ENCODE measurements at places on chromosomes 5 and 9. TPM values are rescaled to one million over a fixed set of nuclear protein-coding genes. Genes with fewer than 3 reads are reported as not detected.

The PDGFRB gene
- 0.14 TPM for total RNA-seq

The CTNND2 gene
- not detected for total RNA-seq

The PCDHAC1 gene
- total RNA-seq: not detected

The SYNPO gene
- total RNA-seq: 0.14 TPM

- H3K36me3 ChIP-seq: no peaks in the 10 kb centered on the region
- H3K4me3 ChIP-seq: no peak overlapping the region
- DNase-seq: no peak
Measured at GRCh38 chr5:1401536-1402138, 43.6 kb downstream of the SLC6A3 start.

- DNase-seq: no peak
- H3K4me3 ChIP-seq: no peak overlapping the region
- no peak overlapping the region for H3K27ac ChIP-seq
- peaks cover 1% of the 10 kb centered on the region for H3K36me3 ChIP-seq
- peaks cover 9% of the 10 kb centered on the region for H3K27me3 ChIP-seq
- H3K4me1 ChIP-seq: no peaks in the 10 kb centered on the region
Measured at GRCh38 chr9:35996358-35996970, 38.5 kb upstream of the OR2S2 start.

DNA sequence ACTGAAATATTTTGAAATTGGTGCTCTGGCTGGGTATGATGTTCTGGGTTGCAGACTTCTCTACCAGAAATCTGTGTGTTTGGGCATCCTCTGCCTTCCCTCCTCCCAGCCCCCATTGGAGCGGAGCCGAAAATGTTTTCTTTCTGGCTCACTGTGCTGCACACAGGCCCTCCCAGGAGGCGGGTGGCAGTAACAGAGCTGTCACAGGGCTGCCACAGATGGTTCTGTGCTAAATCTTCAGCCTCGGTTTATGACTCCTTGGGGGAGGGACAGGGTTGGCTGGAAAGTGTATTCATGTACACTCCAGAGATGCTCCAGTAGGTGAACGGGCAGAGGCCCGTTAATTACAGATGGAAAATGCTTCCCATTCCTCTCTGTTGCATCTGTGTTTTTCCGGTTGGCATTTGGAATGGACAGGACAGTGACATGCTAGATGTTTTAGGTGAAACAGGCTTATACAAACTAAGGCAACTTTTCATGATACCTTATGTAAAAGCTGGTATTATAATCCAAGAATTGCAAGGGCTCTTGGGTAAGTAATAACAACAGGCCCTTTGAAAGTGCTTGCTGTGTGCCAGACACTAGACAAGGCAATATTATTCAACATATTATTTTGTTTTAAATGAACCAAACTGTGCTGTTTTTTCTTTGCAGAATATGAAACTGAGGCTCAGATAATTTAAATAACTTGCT, 180.2 kb downstream of the ADCY2 start:
- DNase-seq: no peak
- peaks cover 2% of the 10 kb centered on the region for H3K27me3 ChIP-seq
- H3K4me1 ChIP-seq: no peaks in the 10 kb centered on the region
- no peak overlapping the region for H3K4me3 ChIP-seq

DNA sequence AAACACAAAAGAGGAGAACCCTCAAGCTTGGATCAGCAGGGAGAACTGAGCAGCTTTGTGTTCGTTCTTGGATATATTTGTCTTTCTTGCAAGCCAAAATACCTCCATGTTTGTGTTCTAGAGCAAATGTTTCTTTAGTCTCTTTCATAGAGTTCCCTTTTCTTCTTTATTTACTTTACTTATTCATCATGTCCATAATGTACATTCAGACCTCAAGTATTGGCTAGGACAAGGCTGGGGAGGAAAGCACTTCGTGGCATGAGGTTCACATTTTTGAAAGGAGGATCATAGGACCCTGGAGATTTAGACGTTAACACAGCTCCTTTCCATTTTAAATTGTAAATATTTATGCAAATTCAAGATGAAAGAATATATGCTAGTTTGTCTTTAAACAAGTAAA, 590.2 kb upstream of the MEF2C start:
- H3K36me3 ChIP-seq: no peaks in the 10 kb centered on the region
- no peaks in the 10 kb centered on the region for H3K27me3 ChIP-seq
- no peak overlapping the region for H3K4me3 ChIP-seq
- H3K27ac ChIP-seq: no peak overlapping the region
- no peaks in the 10 kb centered on the region for H3K4me1 ChIP-seq

GRCh38 chr9:99363509-99363908, 141.4 kb downstream of the SEC61B start:
- no peak overlapping the region for H3K4me3 ChIP-seq
- H3K27ac ChIP-seq: no peak overlapping the region
- H3K4me1 ChIP-seq: peaks cover 6% of the 10 kb centered on the region
- DNase-seq: no peak

DNA sequence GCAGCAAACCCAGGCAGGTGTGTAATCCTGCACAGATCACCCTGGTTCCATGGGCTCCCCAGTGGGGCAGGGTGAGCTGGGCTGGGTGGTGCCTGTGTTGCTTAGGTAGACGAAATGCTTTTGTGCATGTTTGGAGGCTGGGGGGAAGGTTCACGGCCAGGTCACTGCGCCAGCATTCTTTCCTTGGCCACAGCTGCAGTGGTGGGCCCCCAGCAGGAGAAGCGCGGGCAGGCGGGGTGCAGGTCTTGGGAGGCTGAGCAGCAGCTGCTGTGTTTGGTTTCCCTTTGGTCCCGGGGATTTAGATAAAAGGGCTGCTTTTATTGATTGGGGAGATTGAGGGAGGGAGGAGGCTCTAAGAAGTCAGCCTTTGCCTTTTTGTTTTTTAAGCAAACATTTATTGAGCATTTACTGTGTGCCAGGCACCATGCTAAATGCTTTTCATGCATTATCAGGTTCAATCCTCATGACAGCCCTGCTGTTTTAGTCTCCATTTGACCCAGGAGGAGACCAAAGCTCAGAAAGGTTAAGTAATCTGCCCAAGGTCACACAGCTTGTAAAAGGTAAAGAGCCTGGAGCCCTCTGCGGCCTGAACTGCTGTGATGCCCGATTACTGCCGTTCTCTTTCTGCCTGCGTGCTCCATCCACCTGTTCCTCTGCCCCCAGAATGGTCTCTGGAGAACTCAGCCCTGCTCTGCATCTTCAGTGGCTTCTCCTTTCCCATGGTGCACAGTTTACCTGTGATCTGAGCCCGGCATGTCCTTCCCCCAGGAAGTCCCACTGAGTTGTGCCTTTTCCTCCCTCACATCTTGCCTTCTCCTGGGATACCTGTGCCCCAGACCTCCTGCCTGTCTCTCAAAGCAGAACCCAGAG, 94.4 kb downstream of the MACROH2A1 start:
- no peak overlapping the region for H3K4me3 ChIP-seq
- H3K27me3 ChIP-seq: no peaks in the 10 kb centered on the region
- no peaks in the 10 kb centered on the region for H3K36me3 ChIP-seq
- no peak overlapping the region for H3K27ac ChIP-seq
- no peak for DNase-seq

DNA sequence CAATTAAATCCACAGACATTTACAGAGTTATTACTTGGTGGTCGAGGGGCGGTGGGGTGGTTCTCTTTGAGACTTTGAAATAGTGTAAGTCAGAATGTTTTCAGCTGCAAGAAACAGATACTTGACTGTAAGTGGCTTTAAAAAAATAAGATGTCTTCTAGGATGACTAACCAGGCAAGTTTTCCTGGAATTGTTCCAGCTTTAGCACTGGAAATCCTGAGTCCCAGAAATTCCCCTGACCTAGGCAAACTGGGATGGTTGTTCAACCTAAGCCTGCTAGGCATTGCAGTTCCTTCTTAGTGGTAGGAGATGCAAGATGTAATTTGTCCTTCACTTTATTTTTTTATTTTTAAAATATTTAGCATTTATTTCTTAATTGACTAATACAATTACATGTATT, 169.5 kb upstream of the POC5 start:
- no peak overlapping the region for H3K27ac ChIP-seq
- H3K27me3 ChIP-seq: no peaks in the 10 kb centered on the region
- no peaks in the 10 kb centered on the region for H3K4me1 ChIP-seq
- DNase-seq: no peak
- no peaks in the 10 kb centered on the region for H3K36me3 ChIP-seq

DNA sequence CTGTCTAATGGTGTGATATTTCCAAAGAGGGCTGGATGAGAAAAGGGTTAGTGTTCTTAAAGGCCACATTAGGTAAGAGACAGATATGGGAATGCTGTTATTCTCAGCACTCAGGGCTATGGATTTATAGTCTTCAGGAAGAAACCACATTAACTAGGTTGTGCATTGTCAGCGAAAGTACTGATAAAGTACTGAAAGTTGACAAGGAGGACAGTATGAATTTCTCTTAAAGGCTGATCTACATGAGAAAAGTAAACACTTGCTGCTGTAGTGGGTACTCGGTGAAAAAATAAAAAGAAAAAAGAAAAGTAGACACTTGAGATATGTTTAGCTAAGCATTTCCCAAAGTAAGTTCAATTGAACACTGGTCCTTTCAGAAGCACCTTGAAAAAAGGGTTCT, 381.0 kb upstream of the RPS23 start:
- no peaks in the 10 kb centered on the region for H3K36me3 ChIP-seq
- H3K4me1 ChIP-seq: no peaks in the 10 kb centered on the region
- no peak overlapping the region for H3K4me3 ChIP-seq
- H3K27ac ChIP-seq: no peak overlapping the region

GRCh38 chr9:70557661-70558369, 143.4 kb upstream of the KLF9 start:
- H3K4me1 ChIP-seq: peaks cover 23% of the 10 kb centered on the region
- no peak for DNase-seq
- no peak overlapping the region for H3K27ac ChIP-seq
- no peaks in the 10 kb centered on the region for H3K27me3 ChIP-seq
- H3K4me3 ChIP-seq: no peak overlapping the region

- no peaks in the 10 kb centered on the region for H3K36me3 ChIP-seq
- no peak overlapping the region for H3K4me3 ChIP-seq
- no peak for DNase-seq
Measured at GRCh38 chr5:150068472-150068871, 17.9 kb downstream of the CSF1R start.

- no peak overlapping the region for H3K27ac ChIP-seq
- DNase-seq: no peak
- H3K36me3 ChIP-seq: no peaks in the 10 kb centered on the region
- no peaks in the 10 kb centered on the region for H3K27me3 ChIP-seq
- H3K4me1 ChIP-seq: no peaks in the 10 kb centered on the region
Measured at GRCh38 chr5:134273642-134274395, 47.9 kb upstream of the PPP2CA start.

DNA sequence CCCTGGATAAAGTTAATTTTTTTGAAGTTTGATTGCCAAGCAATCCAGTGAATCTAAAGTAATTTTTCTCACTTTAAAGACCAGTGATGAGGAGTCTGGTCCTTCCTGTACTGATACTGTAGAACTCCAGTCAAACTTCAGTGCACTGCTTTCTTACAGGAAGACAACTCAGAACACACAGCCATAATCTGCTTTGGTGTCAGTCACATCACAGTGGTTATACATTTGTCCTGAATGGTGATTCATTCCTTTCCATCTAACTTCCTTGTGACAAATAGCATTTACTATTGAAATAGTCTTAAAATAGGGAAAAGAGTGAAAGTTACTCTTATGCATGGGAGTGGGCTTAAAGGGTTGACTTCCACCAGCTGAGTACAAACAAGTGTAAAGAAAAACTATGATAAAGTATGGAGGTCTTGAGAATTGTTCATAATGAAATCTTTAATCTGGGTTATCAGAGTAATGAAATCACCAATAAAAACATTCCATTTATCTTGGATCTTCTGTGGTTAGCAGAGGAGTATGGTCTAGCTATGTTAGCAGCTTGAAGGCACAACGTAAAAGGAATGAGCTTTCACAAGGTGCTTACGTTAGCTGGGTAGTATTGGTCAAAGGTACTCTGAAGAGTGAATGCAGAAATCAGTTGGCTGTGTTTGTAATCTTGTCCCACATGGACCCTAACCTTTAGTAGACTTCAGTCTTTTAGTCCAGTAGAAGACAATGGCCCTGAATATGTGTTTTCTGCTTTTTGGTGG, 41.5 kb downstream of the DCP2 start:
- no peak for DNase-seq
- H3K27me3 ChIP-seq: no peaks in the 10 kb centered on the region
- H3K4me3 ChIP-seq: no peak overlapping the region

DNA sequence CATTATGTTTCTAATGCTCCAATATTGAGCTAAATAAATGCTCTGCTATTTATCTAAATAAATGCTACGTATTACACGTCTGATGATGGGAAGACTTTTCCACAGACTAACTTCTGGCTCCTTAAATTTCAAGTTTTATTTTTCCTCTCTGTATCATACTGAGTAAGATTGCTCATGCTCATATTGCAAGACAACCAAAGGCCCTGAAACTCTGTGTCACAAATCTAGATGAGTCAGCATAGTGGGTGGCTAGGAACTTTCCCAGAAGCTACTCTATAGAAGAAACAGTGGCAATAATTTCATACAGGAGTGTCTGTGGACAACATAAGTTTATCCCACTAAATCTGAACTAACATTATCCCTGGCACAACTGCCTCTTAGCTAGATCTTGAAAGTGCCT, 53.0 kb upstream of the RFX3 start:
- H3K27ac ChIP-seq: no peak overlapping the region
- H3K4me3 ChIP-seq: no peak overlapping the region

DNA sequence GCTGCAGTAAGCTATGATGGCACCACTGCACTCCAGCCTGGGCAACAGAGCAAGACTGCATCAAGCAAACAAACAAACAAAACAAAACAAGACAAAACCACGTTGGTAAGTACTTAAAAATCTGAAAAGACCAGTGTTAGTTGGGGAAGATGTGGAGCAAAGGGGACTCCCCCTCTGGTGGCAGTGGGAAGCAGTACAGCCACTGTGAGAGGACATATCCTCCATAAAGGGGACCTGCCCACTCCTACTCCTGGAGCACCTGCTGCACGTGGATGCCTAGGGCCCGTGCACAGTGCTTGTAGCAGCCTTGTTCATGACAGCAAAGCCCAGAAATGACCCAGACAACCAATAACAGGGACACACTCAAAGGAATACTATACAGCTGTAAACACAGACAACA, 17.0 kb upstream of the IPPK start:
- H3K27ac ChIP-seq: no peak overlapping the region
- no peak overlapping the region for H3K4me3 ChIP-seq
- H3K36me3 ChIP-seq: peaks cover 2% of the 10 kb centered on the region
- H3K27me3 ChIP-seq: no peaks in the 10 kb centered on the region
- H3K4me1 ChIP-seq: no peaks in the 10 kb centered on the region
- DNase-seq: no peak

- no peak overlapping the region for H3K4me3 ChIP-seq
- no peaks in the 10 kb centered on the region for H3K27me3 ChIP-seq
- no peak overlapping the region for H3K27ac ChIP-seq
- no peaks in the 10 kb centered on the region for H3K4me1 ChIP-seq
Measured at GRCh38 chr9:6884101-6884500, 126.3 kb downstream of the KDM4C start.

- no peak overlapping the region for H3K4me3 ChIP-seq
- H3K36me3 ChIP-seq: no peaks in the 10 kb centered on the region
- no peak for DNase-seq
- no peak overlapping the region for H3K27ac ChIP-seq
Measured at GRCh38 chr5:180639287-180639686, 10.1 kb downstream of the FLT4 start.

GRCh38 chr9:108134486-108135128, 645.0 kb upstream of the KLF4 start:
- no peaks in the 10 kb centered on the region for H3K36me3 ChIP-seq
- H3K27me3 ChIP-seq: no peaks in the 10 kb centered on the region
- H3K27ac ChIP-seq: no peak overlapping the region
- no peak for DNase-seq
- no peak overlapping the region for H3K4me3 ChIP-seq

- no peak overlapping the region for H3K27ac ChIP-seq
- no peaks in the 10 kb centered on the region for H3K36me3 ChIP-seq
- no peak overlapping the region for H3K4me3 ChIP-seq
- H3K27me3 ChIP-seq: no peaks in the 10 kb centered on the region
- no peaks in the 10 kb centered on the region for H3K4me1 ChIP-seq
Measured at GRCh38 chr5:67431191-67431590, 234.6 kb upstream of the CD180 start.
